ENCODE measurements at places on chromosomes 5 and 9.

DNA sequence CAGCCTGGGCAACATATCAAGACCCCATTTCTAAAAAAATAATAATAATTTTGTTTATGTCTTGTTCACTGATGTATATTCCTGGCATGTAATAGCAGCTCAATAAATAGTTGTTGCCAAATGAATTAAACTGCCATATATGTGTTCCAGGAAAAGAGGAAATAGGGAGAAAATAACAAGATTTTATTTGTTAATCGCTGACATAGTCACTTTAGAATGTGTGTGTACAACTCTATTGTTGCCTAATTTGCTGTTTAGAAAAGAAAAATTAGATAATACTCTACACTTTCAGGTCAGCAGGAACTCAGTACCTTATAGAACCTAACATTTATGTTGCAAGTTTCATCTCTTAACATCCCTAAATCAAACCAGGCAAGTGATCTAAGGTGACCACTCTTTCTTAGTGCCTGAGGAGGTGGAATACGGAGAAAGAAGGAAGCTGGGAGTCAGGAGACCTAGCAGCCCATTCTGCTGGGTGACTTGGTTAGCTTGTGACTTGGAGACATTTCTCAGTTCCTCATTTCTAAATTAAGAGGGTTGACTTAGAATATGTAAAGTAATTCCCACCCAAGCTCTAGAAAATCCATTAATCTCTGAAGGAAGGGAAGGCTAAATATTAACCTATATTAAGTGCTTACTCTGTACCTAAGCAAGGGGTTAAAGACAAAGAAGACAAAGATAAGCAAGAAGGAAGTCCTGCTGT, 110.3 kb upstream of the IQGAP2 start:
- DNase-seq: no peak

- no peak for DNase-seq
Measured at GRCh38 chr5:97575322-97575721, 392.3 kb upstream of the RIOK2 start.

DNA sequence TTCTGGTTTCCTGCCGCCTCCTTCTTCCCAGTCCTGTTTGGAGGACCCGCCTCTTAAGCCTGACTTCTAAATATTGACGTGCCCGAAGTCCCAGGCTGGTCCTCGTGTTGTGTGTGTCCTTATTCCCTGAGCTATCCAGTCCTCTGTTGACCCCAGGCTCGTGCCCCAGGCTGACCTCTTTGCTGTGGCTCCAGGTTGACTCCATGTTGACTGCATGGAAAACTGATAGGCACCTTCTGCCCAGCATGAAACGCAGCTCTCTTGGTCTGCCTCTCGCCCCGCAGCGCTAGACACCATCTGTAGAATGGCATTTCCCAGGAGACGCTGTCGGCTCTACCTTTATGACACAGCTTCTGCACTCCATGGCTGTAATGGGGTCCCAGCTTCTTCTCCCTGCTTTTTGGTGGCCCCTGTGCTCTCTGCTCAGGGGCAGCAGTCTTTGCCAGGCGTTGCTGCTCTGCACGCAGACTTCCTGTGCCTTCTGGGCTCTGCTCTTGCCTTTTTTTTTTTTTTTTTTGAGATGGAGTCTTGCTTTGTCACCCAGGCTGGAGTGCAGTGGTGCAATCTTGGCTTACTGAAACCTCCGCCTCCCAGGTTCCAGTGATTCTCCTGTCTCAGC, 28.4 kb downstream of the EHMT1 start:
- DNase-seq: no peak

DNA sequence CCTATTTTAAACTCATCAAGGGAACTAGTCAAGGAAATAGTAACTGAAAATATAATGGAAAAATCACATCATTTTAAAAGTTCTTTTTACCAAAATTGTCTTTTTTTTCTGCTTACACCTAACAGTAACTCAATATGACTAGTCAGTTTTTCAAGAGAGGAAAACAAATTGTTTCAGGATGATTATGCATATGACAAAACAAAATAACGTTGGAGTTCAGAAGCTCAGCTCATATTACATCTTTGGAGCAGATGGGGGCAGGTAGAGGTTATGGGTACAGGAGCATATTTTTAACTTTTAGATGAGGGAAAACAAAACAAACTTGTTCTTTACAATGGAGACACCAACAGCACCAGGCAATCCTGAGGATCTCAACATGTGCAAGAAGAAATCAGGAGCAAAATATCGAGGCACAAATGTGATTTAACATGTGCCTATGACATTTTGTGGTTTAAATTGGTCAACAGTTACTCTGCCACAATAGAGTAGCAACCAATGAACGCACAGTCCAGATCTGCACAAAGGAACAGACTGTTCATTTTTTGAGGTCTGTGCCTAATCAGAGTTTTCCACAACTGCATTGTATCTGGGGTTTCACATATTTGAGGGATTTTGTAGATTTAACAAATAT, 659.0 kb downstream of the ANXA1 start:
- DNase-seq: no peak

- DNase-seq: no peak
Measured at GRCh38 chr9:36881743-36882441, 152.2 kb downstream of the PAX5 start.

- no peak for DNase-seq
Measured at GRCh38 chr5:2634399-2635176, 116.9 kb downstream of the IRX2 start.

DNA sequence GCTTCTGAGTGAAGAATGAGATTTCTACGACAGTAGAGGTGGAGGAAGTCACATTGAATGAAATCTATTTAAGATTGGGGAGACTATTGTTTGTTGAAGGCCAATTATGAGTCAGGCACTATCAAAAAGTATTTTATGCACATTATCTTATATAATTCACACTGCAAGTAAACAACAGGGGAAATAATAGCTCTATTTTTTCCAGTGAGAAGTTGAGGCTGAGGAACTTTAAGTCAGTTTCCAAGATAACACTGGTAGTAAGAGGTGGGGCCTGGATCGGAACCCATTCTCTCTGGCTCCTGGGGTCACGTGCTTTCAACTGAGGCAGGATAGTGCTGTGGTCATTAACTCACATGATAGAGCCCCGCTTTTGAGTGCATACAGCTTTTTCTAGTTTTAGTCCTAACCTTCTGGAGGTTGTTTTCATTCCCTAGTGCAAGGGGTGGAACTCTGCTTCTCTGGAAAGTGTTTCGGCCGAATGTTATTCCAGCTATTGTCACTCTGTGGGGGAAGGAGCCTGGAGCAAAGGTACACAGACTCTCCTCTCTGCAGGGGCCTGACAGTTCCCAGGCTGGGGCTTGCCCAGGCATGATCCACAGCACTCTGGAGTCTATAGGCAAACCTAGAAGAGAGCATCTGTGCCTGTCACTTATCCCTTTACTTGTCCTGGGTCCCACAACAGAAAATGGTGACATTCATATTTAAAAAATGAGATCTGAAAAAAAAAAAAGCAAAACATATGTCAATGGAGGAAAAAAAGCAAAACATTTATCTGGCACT, 352.4 kb upstream of the ACTBL2 start:
- DNase-seq: no peak

DNA sequence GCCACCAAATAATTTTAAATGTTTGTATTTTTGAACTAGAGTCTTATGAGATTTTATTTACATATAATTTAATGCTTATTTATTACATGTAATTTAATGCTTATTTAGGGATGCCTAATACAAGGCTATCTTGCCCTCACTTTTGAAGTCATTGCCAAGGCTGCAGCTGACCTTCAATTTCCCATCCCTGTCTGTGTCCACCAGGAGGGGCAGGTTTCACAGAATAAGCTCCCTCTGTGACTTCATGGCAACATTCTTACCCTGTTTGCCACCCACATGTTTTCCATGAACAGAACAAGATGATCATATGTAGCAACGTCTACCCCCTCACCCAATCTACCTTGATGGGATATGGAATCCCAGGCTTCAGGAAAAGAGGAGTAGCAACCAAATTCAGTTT, 27.0 kb downstream of the C5 start:
- DNase-seq: no peak

DNA sequence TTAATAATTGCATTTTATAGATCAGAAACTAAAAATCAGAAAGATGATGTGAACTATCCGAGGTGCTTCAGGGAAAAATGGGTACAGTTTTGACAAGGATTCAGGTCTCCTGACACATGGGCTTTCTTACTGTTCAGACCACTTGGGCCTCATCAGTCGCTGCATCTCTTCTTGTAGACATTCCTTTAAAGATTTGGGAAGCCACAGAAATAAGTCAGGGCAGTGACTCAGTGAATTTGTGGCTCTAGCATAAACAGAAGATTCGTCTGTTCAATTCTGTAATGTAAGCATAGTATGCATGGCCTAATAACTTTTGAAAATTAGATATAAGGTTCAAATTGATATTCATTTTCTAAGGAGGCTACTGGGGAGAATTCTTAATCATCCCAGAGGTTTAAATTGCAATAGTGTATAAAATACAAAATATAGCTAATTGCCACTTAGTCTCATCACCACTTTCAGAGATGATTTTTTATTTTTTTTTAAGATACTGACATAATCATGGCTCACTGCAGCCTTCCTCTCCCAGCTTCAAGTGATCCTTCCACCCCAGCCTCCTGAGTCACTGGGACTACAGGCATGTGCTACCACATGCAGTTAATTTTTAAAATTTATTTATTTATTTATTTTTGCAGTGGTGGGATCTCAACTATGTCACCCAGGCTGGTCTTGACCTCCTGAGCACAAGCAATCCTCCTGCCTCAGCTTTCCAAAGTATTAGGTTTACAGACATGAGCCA, 48.9 kb downstream of the RASEF start:
- DNase-seq: no peak

GRCh38 chr5:78295035-78295961, 800 bp upstream of the AP3B1 start:
- DNase-seq: peak; percentile 44

- no peak for DNase-seq
Measured at GRCh38 chr9:73839471-73839870, 657.7 kb upstream of the RORB start.

- DNase-seq: peak; percentile 52
Measured at GRCh38 chr9:133238851-133239532, 29.9 kb upstream of the OBP2B start.

DNA sequence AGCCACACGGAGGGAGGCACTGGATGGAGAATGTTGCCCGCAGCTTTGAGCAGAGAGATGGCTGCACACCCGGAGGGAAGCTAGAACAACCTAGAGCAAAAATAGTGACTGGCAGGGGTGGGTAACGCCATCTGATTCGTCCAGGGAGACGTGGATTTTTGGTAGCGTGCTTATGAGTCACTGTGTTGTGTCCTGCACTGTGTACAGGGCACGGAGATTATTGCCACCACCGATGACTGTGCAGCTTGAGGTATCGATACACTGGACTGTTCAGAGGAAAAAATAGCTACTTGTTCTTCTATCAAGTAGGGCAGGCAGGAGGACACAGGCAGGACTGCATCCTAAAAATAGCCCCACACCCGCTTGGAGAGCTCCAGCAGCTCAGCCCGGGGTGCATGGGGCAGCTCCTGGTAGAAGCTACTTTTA, 6.0 kb downstream of the UBE2QL1 start:
- no peak for DNase-seq

GRCh38 chr5:108303611-108304010, 78.3 kb downstream of the FBXL17 start:
- no peak for DNase-seq

GRCh38 chr9:18437315-18438201, 36.4 kb upstream of the ADAMTSL1 start:
- DNase-seq: no peak

- DNase-seq: no peak
Measured at GRCh38 chr9:32991897-32992594, 9.4 kb downstream of the APTX start.

GRCh38 chr5:107359916-107360234, 310.9 kb downstream of the EFNA5 start:
- no peak for DNase-seq

- no peak for DNase-seq
Measured at GRCh38 chr5:141051521-141051866, 320 bp downstream of the PCDHB1 start.
